MCF 10A (cell line): ENCODE measurements at places on chromosomes 4 and X.

DNA sequence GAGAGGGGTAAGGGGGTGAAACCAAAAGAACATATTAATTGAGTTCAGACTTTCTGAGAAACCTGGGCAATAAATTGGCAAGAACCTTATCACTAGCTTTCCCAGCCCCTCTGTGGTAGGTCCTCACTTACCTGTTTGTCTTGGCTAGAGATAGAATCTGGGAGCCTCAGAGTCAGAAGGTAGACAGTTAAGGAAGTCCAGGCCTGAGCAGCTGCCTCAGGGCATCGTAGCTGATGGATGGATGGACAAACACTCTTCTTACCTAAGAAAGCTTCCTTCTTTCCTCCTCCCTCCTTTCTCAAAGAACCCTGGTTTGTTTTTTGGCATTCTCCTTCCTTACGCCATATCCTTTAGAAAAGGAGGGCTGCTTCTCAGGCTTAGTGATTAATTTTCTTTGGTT, 24.4 kb downstream of the FRAS1 start:
- DNase-seq, result no peak

- no peak for DNase-seq
Measured at GRCh38 chrX:49970674-49971073, 48.3 kb downstream of the CLCN5 start.

DNA sequence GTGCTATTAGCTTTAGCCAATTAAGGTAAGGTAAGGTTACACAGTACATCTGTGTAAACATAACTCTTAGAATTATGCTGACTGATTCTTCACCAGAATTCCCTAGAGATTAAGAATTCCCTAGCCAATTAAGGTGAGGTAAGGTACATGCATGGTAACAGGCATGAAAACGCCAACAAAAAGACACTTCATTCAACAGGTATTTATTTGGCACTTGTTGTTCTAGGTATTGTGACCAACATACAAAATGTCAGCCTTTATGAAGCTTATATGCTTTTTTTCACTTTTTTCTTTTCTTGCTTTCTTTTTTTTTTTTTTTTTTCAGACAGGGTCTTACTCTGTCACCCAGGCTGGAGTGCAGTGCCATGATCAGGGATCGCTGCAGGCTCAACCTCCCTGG, 47.2 kb downstream of the EDNRA start:
- no peak for DNase-seq

DNA sequence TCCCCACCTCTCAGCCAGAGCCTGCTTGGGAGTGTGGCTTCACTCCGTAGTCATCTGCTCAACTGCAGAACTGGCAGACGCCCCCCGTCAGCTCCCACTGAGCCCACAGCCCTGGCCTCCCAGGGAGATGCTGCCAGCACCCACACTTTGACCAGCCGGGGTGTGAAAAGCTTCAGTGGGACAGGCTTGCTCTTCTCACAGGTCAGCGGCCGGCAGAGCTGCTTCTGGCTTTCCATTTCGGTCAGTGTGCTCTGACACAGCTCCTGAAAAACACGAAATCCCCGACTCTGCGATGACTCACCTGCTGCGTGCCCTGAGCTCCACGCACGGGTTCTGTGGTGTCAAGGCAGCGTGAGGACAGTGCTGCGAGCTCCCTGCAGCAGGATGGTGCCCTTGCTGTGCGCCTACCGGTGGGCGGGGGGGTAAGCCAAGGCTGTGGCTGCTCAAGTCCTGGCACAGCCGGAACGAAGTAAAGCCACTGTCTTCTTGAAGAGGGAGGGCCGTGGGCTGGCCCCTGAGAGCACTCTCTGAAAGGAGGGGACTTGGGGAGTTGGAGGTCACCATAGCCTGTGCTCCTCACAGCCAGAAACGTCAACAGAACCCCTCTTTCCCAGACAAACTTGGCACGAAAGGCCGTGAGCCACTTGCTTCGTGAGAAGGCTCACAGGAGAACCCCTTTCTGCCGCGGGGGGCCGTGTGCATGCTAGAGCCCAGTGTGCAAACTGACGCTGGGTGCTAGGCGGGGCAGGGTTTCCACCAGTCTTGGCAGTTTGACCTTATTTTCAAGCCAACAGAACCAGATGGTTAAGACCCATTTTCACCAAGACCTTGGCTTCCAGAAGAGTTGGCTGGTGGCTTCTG, 23.6 kb downstream of the NOP14 start:
- DNase-seq, result no peak

- peak; percentile 93 for DNase-seq
Measured at GRCh38 chr4:139014371-139015268, 961 bp upstream of the NOCT start.
